Common myeloid progenitor, CD34-positive (primary cell): ENCODE measurements at places on chromosomes 11 and 22.

DNA sequence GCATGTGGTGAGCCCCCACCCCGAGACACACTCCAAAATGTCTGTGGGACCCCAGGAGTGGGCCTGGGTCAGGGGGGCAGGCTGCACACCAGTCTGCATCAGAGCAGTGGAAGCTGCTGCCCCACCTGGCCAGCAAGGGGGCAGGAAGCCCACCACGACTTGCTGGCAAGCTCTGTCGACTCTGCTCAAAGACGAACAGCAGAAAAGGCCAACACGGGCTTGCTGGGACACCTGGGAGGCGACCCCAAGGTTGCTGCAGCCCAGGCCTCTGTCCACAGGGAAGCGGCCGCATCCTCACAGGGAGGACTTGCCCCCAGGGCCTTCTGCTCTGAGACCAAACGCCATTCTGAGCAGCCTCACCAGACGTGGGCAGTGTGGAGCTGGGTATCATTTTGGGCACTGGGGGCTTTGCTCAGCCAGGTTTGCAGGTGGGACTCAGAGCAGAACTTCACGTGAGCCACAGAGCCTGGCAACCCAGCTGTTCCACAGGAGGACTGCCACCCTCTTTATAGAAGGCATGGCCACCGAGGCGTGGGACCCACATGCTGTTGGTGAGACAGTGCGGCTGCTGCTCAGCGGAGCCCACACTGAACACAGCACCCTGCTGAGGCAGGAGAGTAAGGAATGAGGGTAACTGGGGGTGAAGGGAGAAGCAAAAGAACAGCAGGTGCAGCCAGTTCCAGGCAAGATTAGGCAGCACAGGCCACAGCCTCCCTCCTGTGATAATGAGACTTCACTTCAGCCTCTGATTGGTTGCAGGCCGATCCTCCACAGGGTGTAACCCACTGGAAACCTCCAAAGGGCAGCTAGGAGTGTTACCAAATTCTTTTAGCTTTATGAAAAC lies 11.0 kb downstream of the IL17REL start:
- no peaks in the 10 kb centered on the region for H3K36me3 ChIP-seq
- DNase-seq: no peak
- H3K27ac ChIP-seq: no peak overlapping the region
- no peaks in the 10 kb centered on the region for H3K27me3 ChIP-seq
- no peak overlapping the region for H3K4me3 ChIP-seq
- no peaks in the 10 kb centered on the region for H3K4me1 ChIP-seq

DNA sequence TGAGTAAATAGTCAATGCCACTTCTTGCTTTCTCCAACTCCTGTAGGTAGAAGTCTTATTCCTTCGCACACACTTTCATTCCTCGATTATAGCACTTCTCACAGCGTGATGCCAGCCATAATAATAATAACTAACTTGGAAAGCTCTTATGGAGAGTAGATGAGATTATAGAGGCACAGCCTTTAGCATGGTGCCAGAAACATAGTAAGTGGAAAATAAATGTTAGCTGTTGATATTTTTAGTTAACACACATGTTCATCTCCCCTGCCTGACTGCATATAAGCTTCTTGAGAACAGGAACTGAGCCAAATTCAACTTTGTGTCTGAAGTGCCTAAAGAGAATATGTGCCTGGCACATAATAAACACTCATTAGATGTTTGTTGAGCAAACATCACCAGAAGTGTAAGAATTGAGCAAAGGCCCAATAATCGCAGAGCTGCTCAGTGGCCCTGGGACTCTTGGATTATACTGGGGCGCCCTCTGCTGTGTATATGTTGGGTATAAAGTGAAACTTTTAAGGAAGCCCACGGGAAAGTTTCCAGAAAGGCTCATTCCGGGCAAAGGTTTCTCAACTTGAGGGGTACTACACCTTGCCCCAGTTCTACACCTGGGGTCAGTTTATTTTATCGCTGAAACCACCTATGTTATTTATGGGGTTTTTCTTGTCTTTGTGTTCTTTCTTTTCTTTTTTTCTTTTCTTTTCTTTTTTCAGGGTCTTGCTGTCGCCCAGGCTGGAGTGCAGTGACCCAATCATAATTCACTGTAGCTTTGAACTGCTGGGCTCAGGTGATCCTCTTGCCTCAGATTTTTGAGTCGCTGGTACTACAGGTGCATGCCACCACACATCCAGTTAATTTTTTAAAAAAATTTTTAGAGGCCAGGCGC lies 22.3 kb downstream of the SLN start:
- no peak overlapping the region for H3K4me3 ChIP-seq
- H3K27me3 ChIP-seq: peaks cover 6% of the 10 kb centered on the region
- DNase-seq: peak; percentile 69
- no peaks in the 10 kb centered on the region for H3K4me1 ChIP-seq
- no peak overlapping the region for H3K27ac ChIP-seq
- H3K36me3 ChIP-seq: no peaks in the 10 kb centered on the region

GRCh38 chr22:42799461-42800405 lies 57.3 kb downstream of the ARFGAP3 start:
- H3K27me3 ChIP-seq: no peaks in the 10 kb centered on the region
- no peak overlapping the region for H3K27ac ChIP-seq
- H3K4me3 ChIP-seq: no peak overlapping the region
- H3K4me1 ChIP-seq: peaks cover 5% of the 10 kb centered on the region
- no peak for DNase-seq

- no peak overlapping the region for H3K4me3 ChIP-seq
- peak overlapping the region; percentile 35 for H3K27ac ChIP-seq
- peaks cover 6% of the 10 kb centered on the region for H3K4me1 ChIP-seq
- H3K27me3 ChIP-seq: no peaks in the 10 kb centered on the region
Observed at GRCh38 chr11:5289696-5290095, 12.1 kb downstream of the OR51B4 start.

DNA sequence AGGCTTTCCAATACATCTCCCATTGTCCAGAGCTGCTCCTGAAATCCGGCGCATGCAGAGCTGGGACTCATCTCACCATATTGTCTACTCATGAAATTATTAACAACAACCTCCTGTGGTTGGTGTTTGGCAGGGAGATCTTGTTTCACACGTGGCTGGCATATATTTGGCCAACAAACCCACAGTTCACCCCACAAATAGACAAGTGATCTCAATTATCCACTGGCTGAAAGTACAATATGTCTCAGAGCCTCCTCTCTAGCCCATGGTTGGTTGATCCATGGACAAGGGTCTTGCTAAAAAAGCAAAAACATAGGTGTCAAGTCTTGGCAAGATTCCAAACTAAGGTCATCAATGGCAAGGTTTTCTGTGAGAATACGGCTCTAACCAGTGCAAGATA lies 386.9 kb downstream of the ETS1 start:
- no peak for DNase-seq
- H3K36me3 ChIP-seq: no peaks in the 10 kb centered on the region
- H3K27me3 ChIP-seq: no peaks in the 10 kb centered on the region
- H3K27ac ChIP-seq: no peak overlapping the region

DNA sequence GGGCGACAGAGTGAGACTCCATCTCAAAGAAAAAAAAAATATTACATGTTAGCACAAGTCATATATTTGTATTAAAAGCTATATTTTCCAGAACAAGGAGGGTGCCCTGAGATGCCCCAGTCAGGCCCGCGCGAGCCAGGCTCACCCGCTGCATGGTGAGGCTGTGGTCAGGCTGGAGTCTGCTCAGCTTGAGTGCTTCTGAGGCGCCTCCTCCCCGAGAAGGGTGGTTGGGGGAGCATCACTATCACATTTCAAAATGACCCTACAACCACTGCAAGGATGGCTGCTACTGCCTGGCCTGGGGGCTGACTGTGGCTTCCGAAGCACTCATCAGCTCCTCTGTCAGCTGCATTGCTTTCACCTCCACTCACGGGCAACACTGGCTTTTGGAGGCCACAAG lies 77.1 kb downstream of the SCUBE1 start:
- no peak overlapping the region for H3K4me3 ChIP-seq
- no peaks in the 10 kb centered on the region for H3K27me3 ChIP-seq
- H3K27ac ChIP-seq: no peak overlapping the region
- H3K36me3 ChIP-seq: no peaks in the 10 kb centered on the region
- peaks cover 45% of the 10 kb centered on the region for H3K4me1 ChIP-seq

GRCh38 chr22:27574002-27574366 lies 227.6 kb downstream of the MN1 start:
- no peak overlapping the region for H3K4me3 ChIP-seq
- no peaks in the 10 kb centered on the region for H3K27me3 ChIP-seq
- no peak for DNase-seq
- peaks cover 22% of the 10 kb centered on the region for H3K4me1 ChIP-seq
- no peak overlapping the region for H3K27ac ChIP-seq

- H3K4me1 ChIP-seq: peaks cover 58% of the 10 kb centered on the region
- H3K27ac ChIP-seq: no peak overlapping the region
- H3K36me3 ChIP-seq: no peaks in the 10 kb centered on the region
- DNase-seq: no peak
- H3K4me3 ChIP-seq: no peak overlapping the region
- no peaks in the 10 kb centered on the region for H3K27me3 ChIP-seq
Observed at GRCh38 chr11:3866836-3867208, 11.4 kb downstream of the STIM1 start.

DNA sequence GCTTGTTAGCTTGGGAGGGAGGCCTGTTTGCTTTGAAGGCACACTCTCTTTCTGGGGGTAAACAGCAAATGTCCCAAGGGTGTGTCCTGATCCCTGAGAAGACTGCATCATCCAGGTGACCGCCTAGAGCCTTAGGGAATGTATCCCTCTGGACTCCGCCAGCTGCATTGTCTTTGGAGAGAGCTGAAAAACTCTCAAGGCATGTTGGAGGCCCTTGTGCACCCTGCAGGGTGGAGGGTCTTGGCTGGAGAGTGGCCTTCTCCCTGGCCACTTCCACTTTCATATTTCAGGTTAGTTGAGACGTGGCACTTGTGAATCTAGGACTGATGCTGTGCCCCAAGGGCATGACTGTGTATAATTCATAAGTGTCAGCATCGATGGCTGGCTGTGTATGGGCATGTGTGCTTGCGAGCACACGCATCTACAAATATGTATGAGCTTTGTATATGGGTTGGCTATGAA lies 70.6 kb downstream of the ZBTB16 start:
- no peak overlapping the region for H3K4me3 ChIP-seq
- no peak overlapping the region for H3K27ac ChIP-seq
- H3K4me1 ChIP-seq: no peaks in the 10 kb centered on the region
- no peaks in the 10 kb centered on the region for H3K27me3 ChIP-seq

DNA sequence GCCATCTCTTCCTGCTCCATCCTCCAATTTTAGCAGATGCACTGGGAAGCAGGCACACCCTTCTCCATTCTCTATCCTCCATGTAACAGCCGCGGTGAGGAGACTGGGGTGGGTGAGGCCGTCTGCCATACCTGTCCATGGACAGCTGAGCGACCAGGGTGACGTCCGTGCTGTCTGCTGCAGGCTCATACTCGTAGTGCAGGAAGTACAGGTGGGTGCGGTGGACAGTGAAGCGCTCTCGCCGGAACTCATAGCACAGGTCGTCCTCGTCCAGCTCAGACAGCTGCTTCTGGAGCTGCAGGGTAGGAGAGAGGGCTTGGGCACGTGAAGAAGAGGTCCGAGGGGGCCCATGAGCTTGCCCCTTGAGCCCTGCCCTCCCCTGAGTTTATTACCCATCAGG lies 257.8 kb upstream of the SYN3 start:
- H3K27ac ChIP-seq: no peak overlapping the region
- H3K4me3 ChIP-seq: no peak overlapping the region
- H3K27me3 ChIP-seq: no peaks in the 10 kb centered on the region
- H3K4me1 ChIP-seq: no peaks in the 10 kb centered on the region

DNA sequence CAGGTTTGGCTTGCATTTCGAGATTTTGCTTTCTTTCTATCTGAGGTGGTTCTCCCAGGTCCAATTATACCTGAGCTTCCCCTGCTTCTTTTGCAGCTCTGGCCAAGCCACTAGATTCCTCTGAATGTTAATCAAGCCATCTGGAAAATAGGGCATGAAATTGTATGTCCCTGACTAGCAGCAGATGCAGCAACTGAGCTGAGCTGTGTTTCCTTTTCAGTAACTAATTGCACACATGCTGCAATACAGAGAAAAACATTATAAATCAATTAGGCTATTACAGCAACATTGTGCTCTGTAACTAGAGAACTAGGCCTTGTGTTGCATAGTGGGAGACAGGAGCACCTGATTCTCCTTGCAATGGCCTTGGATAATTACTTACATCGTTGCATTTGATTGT lies 408.3 kb downstream of the ETS1 start:
- no peaks in the 10 kb centered on the region for H3K4me1 ChIP-seq
- H3K36me3 ChIP-seq: no peaks in the 10 kb centered on the region
- H3K4me3 ChIP-seq: no peak overlapping the region
- no peak overlapping the region for H3K27ac ChIP-seq
- H3K27me3 ChIP-seq: no peaks in the 10 kb centered on the region

DNA sequence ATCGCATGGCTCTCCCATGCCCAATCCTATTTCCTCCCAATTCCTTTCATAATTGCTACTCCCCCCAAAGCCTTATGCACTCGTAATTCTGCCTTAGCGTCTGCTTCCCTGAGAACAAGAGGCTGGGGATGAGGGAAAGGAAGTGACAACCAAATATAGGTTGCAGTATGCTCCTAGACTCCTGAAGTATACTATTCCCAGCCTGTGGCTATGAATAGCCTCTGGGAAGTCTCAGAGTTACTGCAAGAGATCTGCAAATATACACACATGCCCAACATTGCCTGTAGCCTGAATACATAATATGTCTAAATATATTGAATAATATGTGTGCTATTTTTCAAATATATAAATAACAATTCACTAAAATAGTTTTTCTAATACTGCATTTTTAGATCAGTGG lies 96.1 kb upstream of the CD44 start:
- H3K36me3 ChIP-seq: no peaks in the 10 kb centered on the region
- no peak for DNase-seq
- H3K4me3 ChIP-seq: no peak overlapping the region
- no peak overlapping the region for H3K27ac ChIP-seq
- no peaks in the 10 kb centered on the region for H3K27me3 ChIP-seq

GRCh38 chr22:33380789-33381530 lies 322.8 kb upstream of the SYN3 start:
- H3K27me3 ChIP-seq: no peaks in the 10 kb centered on the region
- H3K36me3 ChIP-seq: no peaks in the 10 kb centered on the region
- no peak overlapping the region for H3K27ac ChIP-seq
- H3K4me1 ChIP-seq: no peaks in the 10 kb centered on the region
- DNase-seq: no peak

DNA sequence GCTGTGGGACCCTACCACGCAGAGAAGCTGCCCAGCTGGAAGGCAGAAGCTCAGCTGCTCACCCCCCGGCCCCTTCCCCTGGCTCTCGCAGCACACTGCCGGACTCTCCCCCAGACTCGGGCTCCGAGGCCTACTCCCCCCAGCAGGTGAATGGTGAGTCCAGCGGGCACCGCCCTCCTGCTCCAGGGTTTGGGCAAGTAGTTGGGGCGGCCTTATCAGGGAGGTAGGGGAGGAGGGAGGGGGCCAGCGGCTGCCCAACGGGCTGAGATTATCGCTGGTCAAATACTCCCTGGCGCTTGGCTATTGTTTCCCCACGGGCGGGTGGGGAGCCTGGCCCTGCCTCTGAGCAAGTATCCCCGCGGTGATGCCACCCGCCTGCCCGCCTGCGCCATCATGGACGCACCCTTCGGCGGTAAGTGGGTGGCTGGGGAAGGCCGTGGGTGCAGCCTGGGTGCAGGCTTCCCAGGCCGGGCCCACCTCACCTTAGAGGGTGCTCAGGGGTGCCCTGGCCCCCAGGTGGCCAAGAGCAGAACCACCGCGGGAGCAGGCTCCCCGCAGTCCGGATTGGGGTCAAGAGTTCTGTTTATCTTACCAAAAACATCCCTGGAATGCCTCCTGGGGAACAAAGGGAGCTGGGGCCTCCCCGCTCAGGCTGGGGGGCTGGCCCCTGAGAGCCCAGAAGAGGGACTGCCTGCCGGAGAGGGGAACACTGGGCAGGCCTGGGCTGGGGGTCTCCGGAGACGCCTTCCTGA lies 16.9 kb downstream of the MYRF start:
- H3K36me3 ChIP-seq: no peaks in the 10 kb centered on the region
- H3K4me3 ChIP-seq: no peak overlapping the region
- H3K27ac ChIP-seq: no peak overlapping the region
- DNase-seq: no peak
- H3K27me3 ChIP-seq: no peaks in the 10 kb centered on the region
- no peaks in the 10 kb centered on the region for H3K4me1 ChIP-seq
